ENCODE measurements at places on chromosomes 5 and 9.

GRCh38 chr5:135979510-135979909 is 24.7 kb upstream of the LECT2 start:
- DNase-seq = no peak

- no peak for DNase-seq
Measured at GRCh38 chr5:137433539-137433938, 65.6 kb downstream of the SPOCK1 start.

GRCh38 chr9:27618066-27618465 is 44.8 kb upstream of the C9orf72 start:
- DNase-seq = no peak

DNA sequence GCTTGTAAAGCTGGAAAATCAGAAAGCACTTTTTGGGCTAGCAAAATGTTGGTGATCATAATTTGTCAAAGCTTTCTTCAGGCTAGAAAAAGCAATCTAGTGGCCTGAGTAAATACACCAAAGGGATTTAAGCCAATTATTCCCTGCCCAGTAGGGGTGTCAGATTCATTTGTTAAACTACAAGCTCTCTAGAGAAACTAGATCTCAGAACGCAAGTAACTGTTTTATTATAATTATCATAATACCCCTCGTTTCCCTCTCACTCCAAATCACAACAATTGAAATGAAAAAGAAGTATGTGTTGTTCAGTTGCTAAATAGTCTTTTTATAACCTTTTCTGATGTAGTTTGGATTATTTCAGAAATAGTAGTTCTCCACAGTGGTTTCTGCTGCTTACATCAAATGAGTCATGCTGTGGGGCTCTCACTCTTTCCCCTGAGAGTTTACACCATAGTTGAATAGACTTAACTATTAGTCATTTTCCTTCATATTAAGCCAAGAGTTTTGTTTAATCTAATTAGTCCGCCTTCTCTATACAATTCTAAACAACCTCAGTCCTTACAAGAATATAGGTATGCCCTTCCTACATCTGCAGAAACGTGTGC is 918.6 kb upstream of the DMAC1 start:
- DNase-seq = no peak

GRCh38 chr5:153496835-153497234 is 6.4 kb downstream of the GRIA1 start:
- no peak for DNase-seq

GRCh38 chr5:107666051-107666655 is 4.6 kb downstream of the EFNA5 start:
- no peak for DNase-seq

GRCh38 chr5:85159395-85159794 is 774.7 kb upstream of the EDIL3 start:
- DNase-seq = no peak

GRCh38 chr9:90919883-90920282 is 118.3 kb downstream of the SYK start:
- DNase-seq = no peak

GRCh38 chr9:98807070-98807813 is at the start of gene GALNT12:
TSS of gene GALNT12 (plus strand) at chr9:98807670. CDS start at chr9:98807699, 29 bp downstream.
- DNase-seq = no peak

GRCh38 chr9:72383978-72384709 is 19.1 kb upstream of the ZFAND5 start:
- no peak for DNase-seq

Measured in cortex of kidney (tissue), 1 donor.